Renal cortex interstitium (tissue), 15 donors: ENCODE measurements at places on chromosomes 16 and 17. TPM values are rescaled to one million over a fixed set of nuclear protein-coding genes. Genes with fewer than 3 reads are reported as not detected.

GRCh38 chr16:24609740-24610415, 70.5 kb downstream of the RBBP6 start:
- peak; percentile 74 for DNase-seq

The CDRT4 gene
- 1.9 TPM for polyA plus RNA-seq

GRCh38 chr16:31718998-31719397, 154.6 kb upstream of the ZNF267 start:
- no peak for DNase-seq

- DNase-seq: no peak
Measured at GRCh38 chr17:1916316-1916715, 86.5 kb downstream of the RPA1 start.

GRCh38 chr16:79473456-79473855, 127.1 kb downstream of the MAF start:
- no peak for DNase-seq

The DOC2B gene
- polyA plus RNA-seq: 84.3 TPM
